ENCODE measurements at places on chromosomes 5 and 9.

GRCh38 chr5:148542812-148543211 lies 111.5 kb downstream of the HTR4 start:
- DNase-seq: no peak

DNA sequence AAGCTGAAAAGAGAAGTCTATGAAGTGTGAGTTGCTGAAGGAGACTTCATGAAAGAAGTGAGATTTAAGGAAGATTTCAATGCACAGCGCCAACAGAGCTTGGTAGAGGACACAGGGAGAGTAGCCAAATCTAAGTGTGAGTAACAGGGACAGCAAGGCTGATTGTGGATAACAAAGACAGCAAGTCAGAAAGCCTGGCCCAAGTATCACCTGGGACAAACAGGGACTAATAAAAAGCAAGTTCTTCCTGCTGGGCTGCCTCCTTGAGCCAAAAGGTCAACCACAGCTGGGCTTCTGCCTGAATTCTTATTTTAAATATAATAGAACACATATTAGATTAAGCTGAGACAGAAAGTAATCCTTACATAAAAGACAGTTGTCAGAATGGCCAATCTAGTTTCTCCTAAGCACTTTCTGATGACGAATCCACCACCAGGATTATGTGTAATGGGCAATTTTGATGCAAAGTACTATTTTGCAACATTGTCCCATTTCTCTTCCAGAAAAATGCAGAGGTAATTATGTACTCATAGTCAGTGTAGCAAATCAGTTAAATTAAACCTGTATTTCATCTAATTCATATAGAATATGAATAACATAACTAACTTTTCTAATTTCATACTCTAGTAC lies 73.8 kb downstream of the MAPKAP1 start:
- no peak for DNase-seq

DNA sequence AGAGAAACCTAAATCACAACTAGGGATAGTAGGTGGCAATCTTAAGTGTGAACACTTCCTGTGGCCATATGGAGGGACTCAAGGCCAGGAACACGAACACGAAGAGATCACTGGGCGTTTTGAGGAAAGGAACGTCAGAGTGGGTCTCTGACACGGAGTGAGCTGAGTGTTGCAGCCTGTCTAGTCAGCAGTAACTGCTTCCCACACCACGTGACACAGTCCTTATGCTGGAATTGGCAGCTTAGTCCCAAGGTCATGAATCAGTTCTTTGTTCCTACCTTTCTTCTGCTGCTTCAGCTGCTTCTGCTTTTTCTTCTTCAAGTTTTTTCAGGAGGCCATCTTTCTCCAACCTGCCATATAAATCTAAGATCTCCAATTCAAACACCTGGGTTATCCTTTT lies 18.2 kb downstream of the SPACA9 start:
- DNase-seq: no peak

DNA sequence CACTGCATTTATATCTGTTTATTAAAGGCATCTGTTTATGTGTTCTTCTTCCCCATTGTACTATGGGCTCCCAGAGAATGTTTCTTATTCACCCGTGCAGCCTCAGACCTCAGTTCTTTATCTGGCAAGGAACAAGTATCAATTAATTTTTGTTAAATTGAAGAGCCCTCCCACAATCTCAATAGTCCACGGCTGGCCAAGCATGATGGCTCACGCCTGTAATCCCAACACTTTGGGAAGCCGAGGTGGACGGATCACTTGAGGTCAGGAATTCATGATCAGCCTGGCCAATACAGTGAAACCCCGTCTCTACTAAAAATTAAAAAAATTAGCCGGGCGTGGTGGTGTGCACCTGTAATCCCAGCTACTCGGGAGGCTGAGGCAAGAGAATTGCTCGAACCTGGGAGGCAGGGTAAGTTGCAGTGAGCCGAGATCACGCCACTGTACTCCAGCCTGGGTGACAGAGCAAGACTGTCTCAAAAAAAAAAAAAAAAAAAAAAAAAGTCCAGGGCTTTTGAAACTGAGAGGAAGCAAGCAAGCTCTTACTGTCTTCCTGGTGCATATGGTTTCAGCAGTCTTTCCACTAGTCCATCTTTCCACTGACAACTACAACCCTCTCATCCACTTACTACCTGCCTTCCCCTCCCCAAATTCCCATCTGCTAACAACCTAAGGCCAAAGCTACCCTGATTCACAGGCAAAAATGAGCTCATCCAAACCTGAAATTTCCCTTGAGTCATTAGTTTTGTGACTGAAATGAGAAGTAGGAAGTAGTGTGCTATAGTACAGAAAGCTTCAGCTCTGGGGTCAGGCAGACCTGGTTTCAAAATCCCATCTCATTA lies 2.3 kb upstream of the HK3 start:
- no peak for DNase-seq

GRCh38 chr5:40150896-40151295 lies 528.8 kb upstream of the PTGER4 start:
- DNase-seq: no peak

DNA sequence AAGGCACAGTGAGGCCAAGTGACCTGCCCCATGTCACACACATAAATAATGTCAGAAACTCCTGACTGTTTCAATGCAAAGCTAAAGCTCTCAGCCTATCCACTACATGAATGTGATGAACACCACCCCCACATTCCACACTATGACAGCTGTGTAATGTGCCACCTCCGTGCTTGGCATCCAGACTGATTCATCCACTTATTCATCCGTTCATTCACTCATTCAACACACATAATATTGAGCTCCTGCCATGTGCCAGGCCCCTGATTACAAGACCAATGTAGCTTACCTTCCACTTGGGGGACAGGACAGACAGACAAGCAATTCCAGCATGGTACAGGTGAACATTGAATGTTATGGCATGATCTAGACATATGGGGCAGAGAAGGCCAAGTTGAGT lies 46.2 kb upstream of the FABP6 start:
- DNase-seq: no peak

GRCh38 chr9:134204991-134205578 lies 40.7 kb upstream of the RNU6ATAC start:
- no peak for DNase-seq
